ENCODE measurements at places on chromosomes 5 and 9.

DNA sequence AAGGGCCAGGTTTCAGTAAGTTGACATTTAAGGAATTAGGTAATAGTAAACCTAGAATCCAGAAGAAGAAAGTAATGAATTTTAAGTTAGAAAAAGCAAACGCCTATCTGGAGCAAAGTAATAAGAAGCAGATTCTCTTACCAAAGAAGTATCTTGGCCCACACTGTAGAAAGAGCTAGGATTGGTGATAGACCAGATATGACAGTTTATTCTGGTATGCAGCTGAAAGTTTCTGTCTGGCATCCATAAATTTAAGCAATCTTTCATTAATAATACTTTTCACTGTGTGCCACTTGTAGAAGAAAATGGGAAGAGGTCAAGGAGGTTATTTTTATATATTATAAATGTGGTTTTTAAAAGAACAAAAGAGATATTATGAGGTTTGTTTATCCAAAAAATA lies 3.0 kb downstream of the RECK start:
- no peak for DNase-seq

GRCh38 chr9:87518702-87519335 lies 21.2 kb downstream of the DAPK1 start:
- DNase-seq, result no peak

- DNase-seq, result no peak
Measured at GRCh38 chr5:109936996-109937395, 247.3 kb downstream of the MAN2A1 start.

GRCh38 chr5:176621661-176622079 lies 8.7 kb downstream of the SNCB start:
- DNase-seq, result no peak

DNA sequence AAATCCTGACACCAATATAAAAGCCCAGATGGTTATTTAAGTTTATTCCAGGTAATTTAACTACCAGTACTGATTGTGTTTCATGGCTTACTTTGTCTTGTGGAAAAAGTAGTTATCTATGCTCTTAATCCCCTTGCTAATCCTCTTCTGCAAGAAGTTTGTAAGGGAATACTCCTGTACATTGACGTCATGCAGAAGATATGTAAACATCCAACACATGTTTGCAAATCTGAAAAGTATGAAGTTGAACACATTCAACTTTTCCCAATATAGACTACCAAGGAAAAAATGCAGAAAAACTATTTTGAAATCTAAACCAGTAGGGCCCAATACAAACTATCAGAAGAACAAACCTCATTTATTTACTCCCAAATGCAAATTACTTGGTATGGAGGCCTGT lies 56.3 kb upstream of the ELL2 start:
- DNase-seq, result no peak

- DNase-seq, result no peak
Measured at GRCh38 chr5:148020257-148020988, 43.4 kb upstream of the SPINK5 start.

DNA sequence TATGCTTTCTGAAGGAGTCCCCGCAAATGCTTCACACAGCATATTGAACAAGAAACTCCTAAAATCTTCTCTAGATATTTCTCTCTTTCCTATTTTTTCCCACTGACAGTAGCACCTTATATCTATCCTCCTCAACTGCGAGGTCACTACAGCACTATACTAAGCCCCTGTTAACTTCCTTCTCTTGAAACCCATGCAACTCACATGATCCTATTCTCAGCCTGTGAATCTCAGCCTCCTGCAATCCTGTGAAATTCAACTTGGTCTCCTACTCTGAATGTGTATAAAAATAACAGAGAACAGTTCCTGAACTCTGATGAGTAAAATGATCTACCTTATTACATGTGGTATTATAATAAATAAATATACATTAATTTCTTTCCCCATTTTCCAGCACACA lies 6.1 kb upstream of the PLGRKT start:
- DNase-seq, result no peak

GRCh38 chr5:74055486-74056106 lies 429.6 kb downstream of the ARHGEF28 start:
- no peak for DNase-seq

- DNase-seq, result no peak
Measured at GRCh38 chr5:153552886-153553285, 62.4 kb downstream of the GRIA1 start.

GRCh38 chr9:8826281-8826680 lies 1026.7 kb upstream of the DMAC1 start:
- DNase-seq, result no peak

- DNase-seq, result no peak
Measured at GRCh38 chr9:21121079-21121478, 20.6 kb downstream of the IFNW1 start.

DNA sequence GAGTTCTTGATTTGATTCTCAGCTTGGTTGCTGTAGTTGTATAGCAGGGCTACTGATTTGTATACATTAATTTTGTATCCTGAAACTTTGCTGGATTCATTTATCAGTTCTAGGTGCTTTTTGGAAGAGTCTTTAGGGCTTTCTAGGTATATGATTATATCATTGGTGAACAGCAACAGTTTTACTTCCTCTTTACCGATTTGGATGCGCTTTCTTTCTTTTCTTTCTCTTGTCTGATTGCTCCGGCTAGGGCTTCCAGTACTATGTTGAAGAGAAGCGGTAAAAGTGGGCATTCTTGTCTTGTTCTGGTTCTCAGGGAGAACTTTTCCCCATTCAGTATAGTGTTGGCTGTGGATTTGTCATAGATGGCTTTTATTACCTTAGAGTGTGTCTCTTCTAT lies 158.9 kb downstream of the SAXO1 start:
- no peak for DNase-seq

All from CD8-positive, alpha-beta T cell (primary cell).